Esophagus muscularis mucosa (tissue), 4 donors: ENCODE measurements at places on chromosomes 16 and 17. TPM values are rescaled to one million over a fixed set of nuclear protein-coding genes. Genes with fewer than 3 reads are reported as not detected.

Gene KCNH6
- not detected for total RNA-seq

Gene CA7
- not detected for total RNA-seq

Gene RTN4RL1
- total RNA-seq = 0.50 TPM

Gene KRTAP2-2
- not detected for total RNA-seq

Gene CLEC18B
- not detected for total RNA-seq

Gene WNT9B
- total RNA-seq = 0.65 TPM

Gene BRIP1
- total RNA-seq = 0.42 TPM

Gene P2RX5
- 1.2 TPM for total RNA-seq

Gene HSD11B2
- total RNA-seq = not detected

DNA sequence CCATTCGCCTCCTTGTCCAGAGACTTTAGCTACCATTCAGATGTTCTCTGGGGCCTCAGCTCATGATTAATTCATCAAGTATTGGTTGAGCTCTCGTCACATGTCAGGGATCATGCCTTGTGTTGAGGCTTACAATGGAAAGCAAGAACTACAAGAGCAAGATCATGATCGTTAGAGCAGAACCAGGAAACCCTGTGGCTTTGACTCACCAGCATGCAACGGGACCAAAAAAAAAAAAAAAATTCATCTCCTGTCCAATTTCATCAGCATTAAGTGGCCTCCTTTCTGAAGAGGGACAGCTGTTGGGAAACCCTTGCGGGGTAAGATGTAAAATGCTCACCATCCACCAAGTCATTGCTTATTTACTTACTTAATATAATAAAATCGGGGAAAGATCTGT lies 12.1 kb upstream of the USP10 start:
- no peaks in the 10 kb centered on the region for H3K36me3 ChIP-seq
- no peak for DNase-seq
- H3K4me1 ChIP-seq = no peaks in the 10 kb centered on the region
- no peak overlapping the region for H3K27ac ChIP-seq
- H3K27me3 ChIP-seq = no peaks in the 10 kb centered on the region
- no peak overlapping the region for H3K4me3 ChIP-seq

GRCh38 chr16:908526-909155 lies 62.1 kb downstream of the LMF1 start:
- no peak overlapping the region for H3K27ac ChIP-seq
- no peak for DNase-seq
- H3K4me3 ChIP-seq = no peak overlapping the region
- no peaks in the 10 kb centered on the region for H3K27me3 ChIP-seq
- no peaks in the 10 kb centered on the region for H3K4me1 ChIP-seq

- DNase-seq = no peak
- H3K27me3 ChIP-seq = no peaks in the 10 kb centered on the region
- H3K4me3 ChIP-seq = no peak overlapping the region
- peaks cover 59% of the 10 kb centered on the region for H3K36me3 ChIP-seq
Measured at GRCh38 chr16:89512453-89512852, 4.2 kb downstream of the SPG7 start.

- no peak overlapping the region for H3K27ac ChIP-seq
- no peak overlapping the region for H3K4me3 ChIP-seq
- H3K36me3 ChIP-seq = peaks cover 66% of the 10 kb centered on the region
- no peak for DNase-seq
- H3K4me1 ChIP-seq = no peaks in the 10 kb centered on the region
- no peaks in the 10 kb centered on the region for H3K27me3 ChIP-seq
Measured at GRCh38 chr16:89144681-89145080, 26.9 kb upstream of the CDH15 start.

- no peaks in the 10 kb centered on the region for H3K36me3 ChIP-seq
- no peaks in the 10 kb centered on the region for H3K27me3 ChIP-seq
- H3K4me3 ChIP-seq = no peak overlapping the region
- no peak overlapping the region for H3K27ac ChIP-seq
- H3K4me1 ChIP-seq = no peaks in the 10 kb centered on the region
Measured at GRCh38 chr16:87271256-87271655, 45.9 kb downstream of the C16orf95 start.

- no peaks in the 10 kb centered on the region for H3K27me3 ChIP-seq
- H3K36me3 ChIP-seq = no peaks in the 10 kb centered on the region
- H3K27ac ChIP-seq = no peak overlapping the region
Measured at GRCh38 chr17:79752175-79752574, 21.4 kb downstream of the ENPP7 start.

GRCh38 chr16:67396159-67397035 lies 3.1 kb upstream of the TPPP3 start:
- DNase-seq = no peak
- peaks cover 81% of the 10 kb centered on the region for H3K4me1 ChIP-seq
- H3K4me3 ChIP-seq = peak overlapping the region; percentile 11
- no peaks in the 10 kb centered on the region for H3K36me3 ChIP-seq
- peak overlapping the region; percentile 81 for H3K27ac ChIP-seq

GRCh38 chr17:39603304-39604016 lies 4.3 kb downstream of the NEUROD2 start:
- peaks cover 59% of the 10 kb centered on the region for H3K4me1 ChIP-seq
- H3K27me3 ChIP-seq = peaks cover 97% of the 10 kb centered on the region
- DNase-seq = no peak
- H3K4me3 ChIP-seq = no peak overlapping the region
- H3K36me3 ChIP-seq = no peaks in the 10 kb centered on the region

- DNase-seq = no peak
- no peaks in the 10 kb centered on the region for H3K27me3 ChIP-seq
- H3K27ac ChIP-seq = no peak overlapping the region
- no peaks in the 10 kb centered on the region for H3K36me3 ChIP-seq
- H3K4me3 ChIP-seq = no peak overlapping the region
Measured at GRCh38 chr17:31663576-31663975, 195.5 kb downstream of the COPRS start.

DNA sequence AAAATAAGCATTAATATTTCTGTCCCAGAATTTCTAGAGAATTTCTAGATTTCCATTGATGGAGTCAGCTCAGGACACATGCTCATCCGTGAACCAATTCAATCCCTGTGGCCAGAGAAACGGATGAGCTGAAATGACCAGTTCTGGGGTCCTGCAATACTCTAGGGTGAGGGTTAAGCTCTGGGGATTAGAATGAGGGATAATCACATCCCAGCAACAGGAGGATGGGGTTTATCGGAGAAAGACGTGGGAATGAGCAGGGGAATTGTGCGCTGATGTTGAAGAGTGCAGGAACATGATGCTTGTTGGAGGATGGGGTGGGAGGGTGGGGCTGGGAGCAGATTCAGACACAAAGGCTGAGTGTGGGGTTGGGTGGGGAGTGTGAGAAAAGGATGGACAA lies 64.1 kb downstream of the SLC5A11 start:
- no peak for DNase-seq
- no peak overlapping the region for H3K4me3 ChIP-seq
- H3K4me1 ChIP-seq = peaks cover 4% of the 10 kb centered on the region
- H3K27ac ChIP-seq = no peak overlapping the region

DNA sequence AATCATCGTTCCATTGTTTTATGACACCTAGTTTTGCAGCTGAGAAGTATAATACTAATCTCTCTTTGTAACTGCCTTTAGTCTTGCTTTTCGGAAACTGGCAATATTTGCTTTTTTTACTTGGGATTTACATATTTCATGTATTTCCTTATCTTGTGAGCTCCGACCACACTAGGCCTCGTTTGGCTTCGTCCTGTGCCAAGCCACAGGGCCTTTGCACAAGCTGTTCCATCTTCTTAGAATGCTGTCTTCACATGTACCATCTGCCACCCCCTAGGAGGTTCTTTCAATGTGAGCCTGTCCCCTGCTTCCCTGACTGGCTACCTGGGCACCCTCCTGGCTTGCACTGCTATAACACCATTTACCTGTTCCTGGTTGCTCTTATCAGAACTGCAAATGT lies 77.2 kb downstream of the SHISA6 start:
- H3K4me3 ChIP-seq = no peak overlapping the region
- no peaks in the 10 kb centered on the region for H3K27me3 ChIP-seq
- DNase-seq = peak; percentile 68
- no peaks in the 10 kb centered on the region for H3K4me1 ChIP-seq

DNA sequence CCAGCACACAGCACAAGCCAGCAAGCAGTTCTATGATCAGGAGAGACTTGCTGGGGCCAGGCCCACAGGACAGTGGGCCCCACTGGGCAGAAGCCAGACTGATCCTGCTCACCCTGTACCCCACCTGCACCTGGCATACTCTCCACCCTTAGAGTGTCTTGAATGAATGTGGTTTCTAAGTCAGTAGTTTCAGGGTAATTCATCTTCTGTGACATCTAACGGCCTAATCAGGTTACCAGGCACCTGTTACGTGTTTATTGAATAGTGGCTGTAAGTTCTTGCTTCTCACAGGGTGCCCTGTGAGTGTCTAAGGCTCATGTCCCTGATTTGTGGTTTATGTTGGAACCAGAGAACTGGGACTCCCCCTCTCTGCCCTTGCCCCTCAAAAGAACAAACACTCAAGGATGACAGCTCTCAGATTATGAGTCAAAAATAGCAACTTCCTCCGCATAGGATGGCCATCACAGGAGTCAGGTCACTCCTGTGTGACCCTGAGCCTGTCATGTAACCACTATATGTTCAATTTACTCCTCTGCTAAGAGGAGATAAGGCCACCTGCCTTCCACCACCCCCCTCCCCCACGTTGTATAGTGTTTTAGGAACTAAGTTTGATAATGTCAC lies 7.0 kb upstream of the OR2C1 start:
- H3K4me3 ChIP-seq = no peak overlapping the region
- H3K27ac ChIP-seq = no peak overlapping the region
- no peak for DNase-seq
- no peaks in the 10 kb centered on the region for H3K4me1 ChIP-seq

- peaks cover 42% of the 10 kb centered on the region for H3K36me3 ChIP-seq
- H3K27me3 ChIP-seq = no peaks in the 10 kb centered on the region
- no peak overlapping the region for H3K27ac ChIP-seq
Measured at GRCh38 chr17:58320163-58320558, 8.4 kb downstream of the TSPOAP1 start.

- no peak overlapping the region for H3K4me3 ChIP-seq
- no peaks in the 10 kb centered on the region for H3K36me3 ChIP-seq
- DNase-seq = no peak
- no peak overlapping the region for H3K27ac ChIP-seq
- H3K4me1 ChIP-seq = peaks cover 20% of the 10 kb centered on the region
- H3K27me3 ChIP-seq = no peaks in the 10 kb centered on the region
Measured at GRCh38 chr17:41844971-41845370, 7.3 kb downstream of the KLHL10 start.

GRCh38 chr16:85641776-85642176 lies 28.7 kb downstream of the GSE1 start:
- no peak overlapping the region for H3K4me3 ChIP-seq
- H3K36me3 ChIP-seq = peaks cover 8% of the 10 kb centered on the region
- H3K4me1 ChIP-seq = peaks cover 34% of the 10 kb centered on the region
- DNase-seq = no peak
- H3K27me3 ChIP-seq = no peaks in the 10 kb centered on the region
